ENCODE measurements at places on chromosomes 1 and 21.

- no peak for DNase-seq
Measured at GRCh38 chr1:93051961-93052360, 27.1 kb upstream of the MTF2 start.

GRCh38 chr1:65728504-65728903, 64.2 kb upstream of the PDE4B start:
- DNase-seq, result no peak

DNA sequence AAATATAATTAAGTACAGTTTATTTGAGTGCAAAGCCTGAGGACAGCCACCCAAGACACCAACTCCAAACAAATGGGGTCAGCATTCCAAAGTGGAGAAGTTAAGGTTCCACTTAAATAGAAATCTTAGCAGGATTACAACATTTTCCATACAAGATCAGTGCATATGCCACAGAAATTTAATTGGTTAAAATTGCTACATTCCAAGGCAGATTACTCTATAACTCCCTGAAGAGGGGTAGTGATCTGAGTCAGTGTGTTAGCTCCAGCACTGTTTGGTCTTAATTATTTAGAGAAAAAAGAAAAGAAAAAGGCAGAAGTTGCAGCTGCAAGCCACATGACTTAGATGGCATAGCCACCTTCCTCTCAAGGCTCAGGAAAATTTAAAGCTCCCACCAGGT, 297.5 kb downstream of the HHIPL2 start:
- no peak for DNase-seq

GRCh38 chr21:31888936-31889371, 16.1 kb downstream of the HUNK start:
- no peak for DNase-seq

GRCh38 chr1:148290881-148291280, 138.8 kb upstream of the NBPF11 start:
- DNase-seq, result no peak

Measured in OCI-LY7 (cell line).